Activated CD4-positive, CD25-positive, alpha-beta regulatory T cell treated with anti-CD3 and anti-CD28 coated beads, Interleukin-2, amount 50 U/mL, for 16 hours (primary cell): ENCODE measurements at places on chromosomes 7 and 10.

DNA sequence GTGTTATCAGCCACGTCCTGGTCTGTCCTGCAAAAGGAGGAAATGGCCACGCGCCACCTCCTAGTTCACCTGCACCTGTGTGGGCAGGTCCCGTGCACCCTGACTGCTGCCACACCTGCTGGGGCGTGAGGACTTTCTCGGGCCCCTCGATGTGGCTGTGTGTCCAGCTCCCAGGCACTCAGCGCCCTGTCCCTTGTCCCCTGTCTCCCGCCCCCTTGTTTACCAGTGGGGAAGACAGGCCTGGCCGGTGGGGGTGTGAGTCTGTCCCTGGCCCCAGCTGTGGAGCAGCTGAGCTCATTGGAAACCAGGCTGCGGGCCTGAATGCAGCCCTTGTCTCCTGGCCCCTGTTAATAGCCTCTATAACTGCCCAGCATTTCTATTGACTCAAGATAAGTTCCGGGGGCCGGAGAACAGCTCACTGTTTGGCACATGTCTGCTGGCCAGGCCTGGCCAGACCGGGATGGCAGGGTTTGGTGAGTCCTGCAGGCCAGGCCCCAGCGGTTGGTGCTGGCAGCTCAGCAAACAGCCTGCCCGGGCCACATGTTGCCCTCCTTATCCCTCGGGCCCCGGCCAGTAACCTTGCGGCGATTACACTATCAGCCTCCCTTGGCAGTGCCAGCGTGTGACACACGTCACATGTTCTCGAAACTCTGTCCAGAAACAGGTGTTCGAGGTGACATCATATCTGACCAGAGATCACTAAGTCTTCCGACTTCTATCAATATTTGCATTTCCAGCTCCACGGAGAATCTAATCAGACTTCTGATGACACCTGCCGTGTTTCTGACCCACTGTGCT lies 52.1 kb downstream of the FOXL3 start:
- DNase-seq = no peak

GRCh38 chr10:131350660-131351059 lies 39.1 kb upstream of the TCERG1L start:
- DNase-seq = no peak

DNA sequence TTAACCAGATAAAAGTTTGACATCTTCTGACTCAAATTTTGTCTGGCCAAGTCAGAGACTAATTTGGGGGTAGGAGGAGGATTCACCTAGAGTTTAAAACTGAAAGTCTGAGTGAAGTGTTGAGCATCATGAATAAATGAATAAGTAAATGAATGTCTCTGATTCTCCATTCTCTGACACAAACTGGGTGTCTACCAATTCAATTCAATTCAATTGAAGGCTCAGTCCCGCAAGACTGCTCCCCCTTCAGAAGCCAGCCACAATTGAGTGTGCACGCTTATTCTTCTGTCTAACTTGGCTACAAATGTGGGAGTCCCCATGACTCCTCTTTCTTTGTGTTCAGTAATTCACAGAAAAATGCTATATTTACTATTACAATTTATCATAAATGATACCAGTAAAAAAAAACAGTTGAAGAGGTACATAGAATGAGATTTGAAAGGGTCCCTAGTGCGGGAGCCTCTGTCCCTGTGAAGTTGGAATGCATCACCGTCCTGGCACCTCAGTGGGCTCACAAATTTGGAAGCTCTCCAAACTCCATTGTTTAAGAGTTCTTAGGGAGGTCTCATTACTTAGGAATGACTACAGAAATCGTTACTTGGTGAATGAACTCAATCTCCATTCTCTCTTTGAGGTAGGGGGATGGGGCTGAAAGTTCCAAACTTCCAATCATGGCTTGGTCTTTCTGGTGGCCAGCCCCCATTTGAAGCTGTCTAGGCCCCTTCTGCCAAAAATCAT lies 243.7 kb upstream of the PHYHIPL start:
- DNase-seq = no peak

GRCh38 chr7:157211690-157212089 lies 73.0 kb downstream of the UBE3C start:
- DNase-seq = no peak

DNA sequence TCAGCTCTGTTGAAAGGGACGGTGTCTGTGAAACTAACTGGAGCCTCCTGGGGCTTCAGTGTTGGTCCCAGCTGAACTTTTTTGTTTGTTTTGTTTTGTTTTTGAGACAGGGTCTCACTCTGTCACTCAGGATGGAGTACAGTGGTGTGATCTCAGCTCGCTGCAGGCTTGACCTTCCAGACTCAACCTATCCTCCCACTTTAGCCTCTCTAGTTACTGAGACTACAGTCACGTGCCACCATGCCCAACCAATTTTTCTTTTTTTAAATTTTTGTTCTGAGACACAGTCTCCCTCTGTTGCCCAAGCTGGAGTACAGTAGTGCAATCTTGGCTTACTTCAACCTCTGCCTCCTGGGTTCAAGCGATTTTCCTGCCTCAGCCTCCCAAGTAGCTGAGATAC lies 13.4 kb upstream of the DNAJB6 start:
- no peak for DNase-seq

DNA sequence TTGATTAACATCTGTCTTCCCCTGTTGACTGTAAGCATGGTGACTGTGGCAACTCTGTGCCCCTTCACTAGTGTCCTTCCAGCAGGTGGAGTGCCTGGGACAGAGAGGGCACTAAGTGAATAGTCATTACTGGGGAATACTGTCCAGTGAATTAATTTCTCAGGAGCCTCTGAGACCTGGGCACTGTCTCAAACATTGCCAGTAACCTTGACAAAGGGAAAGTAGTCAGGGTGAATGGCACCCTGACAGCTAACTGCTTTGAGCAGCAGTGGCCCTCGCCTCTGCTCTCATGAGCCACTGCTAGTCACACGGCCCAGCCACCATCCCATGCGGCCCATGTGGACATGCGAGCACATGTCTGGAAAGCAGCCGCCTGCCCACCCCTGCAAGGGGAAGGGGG lies 13.1 kb upstream of the GRB10 start:
- no peak for DNase-seq

- no peak for DNase-seq
Observed at GRCh38 chr7:106794276-106795083, 70.6 kb upstream of the PIK3CG start.
